ENCODE measurements at places on chromosomes 2 and 18. TPM values are rescaled to one million over a fixed set of nuclear protein-coding genes. Genes with fewer than 3 reads are reported as not detected.

Gene PTPN4
- 23.4 TPM for total RNA-seq

Gene CD226
- total RNA-seq: 0.15 TPM

Gene CTDSP1
- total RNA-seq: 75.9 TPM

Gene ID2
- 76.4 TPM for total RNA-seq

Gene VWA3B
- total RNA-seq: 0.33 TPM

Gene NLRC4
- total RNA-seq: not detected

Gene TMEM163
- total RNA-seq: not detected

Gene B3GNT7
- total RNA-seq: 2.8 TPM

Gene KIF5C
- total RNA-seq: 0.32 TPM

Gene ACTG2
- total RNA-seq: not detected

Gene GAD1
- total RNA-seq: 0.59 TPM

Gene FBXO15
- total RNA-seq: 0.90 TPM

Gene AQP4
- total RNA-seq: not detected

Gene HOXD4
- 0.56 TPM for total RNA-seq

Gene SERPINB13
- total RNA-seq: not detected

Gene CCDC88A
- 21.6 TPM for total RNA-seq

Gene PXDN
- 15.5 TPM for total RNA-seq

Gene TWIST2
- total RNA-seq: 8.6 TPM

Gene MARCO
- total RNA-seq: not detected

Gene CTAGE1
- total RNA-seq: not detected

Gene ATP8B1
- total RNA-seq: 9.0 TPM

Gene GBX2
- 2.2 TPM for total RNA-seq

Gene G6PC2
- not detected for total RNA-seq

Gene UCN
- total RNA-seq: 2.0 TPM

Gene FBXO48
- total RNA-seq: 0.45 TPM

All from A549 treated with ZK216348 at 1 μM for 4 hours (cell line).